Tongue (tissue), 3 donors: ENCODE measurements at places on chromosomes 1 and 21. TPM values are rescaled to one million over a fixed set of nuclear protein-coding genes. Genes with fewer than 3 reads are reported as not detected.

Gene FNDC10
- total RNA-seq: 1.0 TPM

- peak; percentile 71 for DNase-seq
Measured at GRCh38 chr1:166884040-166884642, 8.1 kb upstream of the TADA1 start.

Gene UCK2
- 39.0 TPM for total RNA-seq

DNA sequence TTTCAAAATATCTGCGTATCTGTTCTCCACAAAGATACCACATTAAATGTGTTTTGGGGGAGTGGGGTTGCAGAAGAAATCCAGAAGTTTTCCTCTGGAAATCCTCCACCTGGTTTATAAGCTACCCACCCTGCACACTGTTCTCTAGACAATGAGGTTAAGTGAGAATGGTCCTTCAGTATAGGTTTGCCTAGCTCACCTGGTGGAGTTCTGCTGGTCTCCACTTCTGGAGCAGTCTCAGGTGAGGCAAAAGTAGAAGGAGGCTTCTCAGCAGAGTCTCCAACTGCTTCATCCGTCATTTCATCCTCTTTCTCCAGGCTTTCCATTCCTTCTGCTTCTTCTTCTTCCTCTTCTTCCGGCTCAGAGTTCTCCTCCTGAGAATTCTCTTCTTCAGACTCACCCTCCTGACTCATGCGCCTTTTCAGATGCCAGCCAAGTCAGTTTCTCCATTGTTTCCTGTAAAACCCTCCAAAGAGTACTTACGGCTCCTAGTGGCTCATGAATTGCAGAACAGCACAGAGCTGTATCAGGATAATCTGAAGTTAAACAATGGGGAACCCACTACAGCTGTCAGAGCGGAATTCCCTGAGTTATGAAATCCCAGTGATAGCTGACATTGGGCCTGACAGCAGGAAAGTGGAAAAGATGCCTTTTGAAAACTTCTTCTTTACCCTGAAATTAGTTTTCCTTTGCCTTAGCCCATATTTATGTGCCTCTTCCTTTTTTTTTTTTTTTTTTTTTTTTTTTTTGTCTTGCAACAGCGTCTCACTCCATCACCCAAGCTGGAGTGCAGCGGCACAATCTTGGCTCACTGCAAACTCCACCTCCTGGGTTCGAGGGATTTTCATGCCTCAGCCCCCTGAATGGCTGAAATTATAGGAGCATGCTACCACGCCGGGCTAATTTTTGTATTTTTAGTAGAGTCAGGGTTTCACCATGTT, 38.5 kb downstream of the MSTO1 start:
- DNase-seq: peak; percentile 38
